Skin of body (tissue), 3 donors: ENCODE measurements at places on chromosomes 5 and 9. TPM values are rescaled to one million over a fixed set of nuclear protein-coding genes. Genes with fewer than 3 reads are reported as not detected.

Gene LCN15
- total RNA-seq: not detected

DNA sequence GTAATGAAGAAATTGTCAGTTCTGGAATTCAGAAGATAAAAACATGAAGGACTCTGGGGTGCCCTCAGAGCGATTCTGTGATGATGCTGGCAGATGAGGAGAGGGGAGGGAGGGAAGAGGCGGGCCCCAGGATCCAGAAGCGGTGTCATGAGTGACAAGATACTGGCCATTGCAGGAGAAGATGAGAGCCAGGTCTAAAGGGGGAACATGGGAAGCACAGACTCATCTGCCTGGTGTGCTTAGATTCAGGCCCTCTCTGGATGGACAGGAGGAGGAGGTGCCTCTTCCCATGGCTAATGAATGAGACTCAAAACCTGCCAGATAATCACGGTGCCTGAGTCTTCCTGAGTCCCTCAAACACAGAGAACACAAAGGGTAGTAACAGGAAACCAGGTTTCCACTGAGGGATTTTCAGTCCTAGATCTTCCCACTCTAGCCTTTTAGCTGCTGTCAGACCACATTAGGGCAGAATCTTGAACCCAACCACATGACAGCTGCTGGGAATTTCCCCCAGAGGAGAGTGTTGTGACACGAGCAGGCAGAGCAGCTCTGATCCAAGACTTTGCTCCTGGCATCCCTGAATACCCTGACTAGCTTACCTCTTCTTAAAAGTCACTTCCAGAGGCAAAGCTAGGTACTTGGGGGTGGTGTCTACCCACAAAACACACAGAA lies 28.2 kb upstream of the HSPA9 start:
- no peak for DNase-seq

GRCh38 chr9:125989524-125990180 lies 242.5 kb downstream of the PBX3 start:
- DNase-seq: no peak

GRCh38 chr9:124452326-124452725 lies 2.1 kb downstream of the ADGRD2 start:
- DNase-seq: no peak

Gene SHB
- total RNA-seq: 10.9 TPM

DNA sequence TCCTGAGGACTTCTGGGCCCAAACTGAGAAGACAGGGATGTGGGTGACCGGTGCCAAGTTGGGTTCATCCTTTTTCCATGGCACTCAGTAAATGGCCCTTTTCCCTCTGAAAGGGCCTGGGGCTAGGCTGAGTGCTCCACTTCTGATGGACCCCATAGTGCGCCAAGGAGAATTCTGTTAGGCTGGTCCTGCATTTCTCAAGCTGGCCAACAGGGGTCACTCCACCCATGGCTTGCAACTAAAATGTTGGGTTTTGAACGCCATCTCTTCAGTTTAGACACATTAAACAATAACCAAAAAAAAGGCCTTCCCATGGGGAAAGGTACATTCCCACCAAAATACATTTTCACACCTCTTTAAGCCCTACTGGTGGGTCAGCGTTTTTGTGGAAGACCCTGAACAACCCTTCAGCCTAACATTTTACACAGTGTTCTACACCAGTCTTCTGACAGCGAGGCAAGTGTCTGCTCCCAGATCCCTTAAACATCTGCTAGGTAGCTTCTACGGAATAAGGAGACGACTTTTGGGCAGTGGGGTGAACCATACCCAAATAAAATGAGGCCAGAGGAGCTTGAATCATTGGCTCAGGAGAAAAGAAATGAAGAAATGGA lies 27.3 kb downstream of the CNTFR start:
- DNase-seq: no peak

DNA sequence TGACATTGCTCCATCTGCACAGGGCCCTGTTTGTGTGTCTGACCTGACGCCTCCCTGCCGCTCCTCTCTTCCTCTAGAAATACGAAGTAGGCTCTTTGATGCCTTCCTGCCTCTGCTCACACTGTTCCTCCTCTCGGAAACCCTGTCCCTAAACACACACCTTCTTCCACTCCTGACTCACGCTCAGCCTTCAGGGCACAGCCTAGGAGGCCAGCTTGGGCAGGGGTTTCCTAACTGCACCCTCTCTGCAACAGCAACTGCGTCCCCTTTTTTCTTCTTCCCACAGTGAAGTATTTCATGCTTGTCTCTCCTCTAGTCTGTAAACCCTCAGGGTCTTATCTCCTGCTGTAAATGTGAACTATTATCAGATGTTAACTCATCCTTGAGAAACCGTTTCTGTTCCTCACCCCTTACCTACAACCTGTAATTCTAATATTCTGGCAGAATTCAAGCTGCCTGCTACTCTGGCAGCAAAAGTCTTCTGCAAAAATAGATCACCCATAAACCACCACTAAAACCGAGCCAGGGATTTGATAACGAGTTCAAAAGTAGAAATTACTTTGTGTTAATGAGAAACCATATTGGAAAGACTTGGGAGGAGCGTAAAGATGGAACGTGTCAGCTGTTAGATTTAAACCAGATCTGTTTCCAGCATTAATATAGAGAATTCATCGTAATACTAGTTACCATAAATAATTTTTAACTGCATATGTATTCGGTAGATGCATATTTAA lies 100.2 kb downstream of the DAPK1 start:
- DNase-seq: no peak

DNA sequence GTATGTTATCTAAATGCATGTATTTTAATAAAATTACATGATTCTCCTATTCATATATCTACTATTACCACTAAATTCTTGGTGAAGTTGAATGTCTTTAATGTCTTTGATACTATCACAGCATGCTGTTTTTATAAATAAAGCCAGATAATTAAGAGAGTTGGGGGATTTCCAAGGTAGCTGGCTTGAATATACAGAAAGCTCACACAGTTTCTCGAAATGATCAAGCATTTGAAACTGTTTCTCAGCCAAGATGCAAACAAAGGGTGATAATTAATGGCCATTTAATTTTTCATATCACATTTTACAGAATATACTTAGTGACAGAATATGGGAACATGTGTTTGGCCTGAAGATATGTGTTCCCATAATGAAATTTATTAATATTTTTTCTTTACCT lies 145.6 kb upstream of the CDH12 start:
- no peak for DNase-seq

- DNase-seq: no peak
Measured at GRCh38 chr5:153968761-153969562, 69.7 kb downstream of the FAM114A2 start.

DNA sequence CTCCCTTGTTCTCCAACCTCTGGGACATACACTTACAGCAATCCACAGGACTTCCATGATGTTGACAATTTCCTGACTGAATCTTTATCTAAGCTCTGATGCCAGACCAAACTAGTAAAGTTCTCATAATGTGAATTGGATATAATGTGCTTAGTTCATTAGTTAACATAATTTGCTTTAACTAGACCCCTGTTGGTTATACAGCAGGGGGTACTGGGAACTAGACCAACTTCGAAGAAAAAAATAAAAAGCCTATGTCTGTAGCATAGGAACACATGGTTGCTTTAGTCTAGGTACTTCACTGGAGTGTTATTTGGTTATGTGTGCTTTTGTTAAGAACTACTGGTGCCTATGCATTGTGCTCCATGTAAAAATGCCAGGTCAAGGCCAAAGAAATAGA lies 173.8 kb downstream of the ADAMTS6 start:
- DNase-seq: no peak

DNA sequence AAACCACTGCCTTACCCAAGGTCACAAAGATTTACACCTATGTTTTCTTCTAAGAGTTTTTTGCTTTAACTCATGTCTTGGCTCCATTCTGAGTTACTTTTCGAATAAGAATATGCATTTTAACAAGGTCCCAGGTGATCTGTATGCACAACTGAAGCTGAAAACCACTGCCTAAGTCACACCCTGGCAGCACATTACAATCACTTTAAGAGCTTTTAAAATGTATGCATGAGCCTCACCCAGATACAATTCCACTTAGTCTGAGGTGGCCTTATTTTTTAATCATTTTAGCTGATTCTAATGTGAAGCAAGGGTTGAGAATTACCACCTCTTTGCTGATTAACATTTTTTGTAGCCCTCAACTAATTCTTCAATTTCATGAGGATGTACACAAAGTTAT lies 29.5 kb downstream of the IDNK start:
- DNase-seq: no peak

Gene PTGR1
- total RNA-seq: 40.2 TPM

- DNase-seq: peak; percentile 41
Measured at GRCh38 chr5:33267801-33268200, 173.0 kb upstream of the TARS1 start.

Gene PCA3
- 0.20 TPM for total RNA-seq

Gene PRDM9
- total RNA-seq: not detected

Gene SPATA31E1
- total RNA-seq: not detected

DNA sequence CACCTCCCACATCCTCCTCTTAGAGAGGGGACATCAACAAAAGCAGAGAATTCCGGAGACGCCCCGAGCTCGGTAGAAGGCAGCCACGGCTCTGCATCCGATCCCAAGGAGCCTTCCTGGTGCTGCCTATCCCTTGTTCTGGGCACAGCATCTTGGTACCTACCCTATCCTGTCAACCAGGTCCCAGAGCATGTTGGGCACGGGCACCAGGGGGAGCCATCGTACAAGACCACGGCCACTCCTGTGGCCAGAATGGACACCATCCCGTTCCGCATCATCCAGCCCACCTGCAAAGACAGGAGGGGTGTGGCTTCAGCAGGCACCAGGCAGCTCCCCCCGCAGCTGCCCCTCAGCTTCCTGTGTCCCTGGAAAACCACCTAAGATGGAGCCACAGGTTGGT lies 62.7 kb upstream of the ZNF354A start:
- no peak for DNase-seq

DNA sequence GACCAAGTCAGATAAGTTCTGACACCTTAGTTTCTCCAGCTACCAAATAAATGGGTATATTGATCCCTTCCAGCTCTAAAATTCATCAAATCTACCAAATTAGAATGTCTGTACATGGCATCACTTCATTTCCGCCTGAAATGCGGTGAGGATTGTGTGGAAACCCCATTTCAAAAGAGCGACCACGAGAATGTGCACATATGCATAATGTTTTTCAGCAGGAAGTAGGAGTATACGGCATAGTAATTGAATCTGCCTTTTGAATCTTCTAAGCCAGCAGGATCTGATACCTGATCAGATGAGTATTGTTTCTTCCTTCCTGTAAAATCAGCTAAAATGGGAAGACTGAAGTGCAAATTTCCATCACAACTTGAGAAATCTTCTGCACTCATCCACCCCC lies 418.6 kb downstream of the TMEM38B start:
- no peak for DNase-seq

Gene PCDHGB1
- 2.6 TPM for total RNA-seq

GRCh38 chr9:80492221-80492620 lies 920.5 kb downstream of the TLE4 start:
- DNase-seq: no peak

GRCh38 chr5:178602752-178603151 lies 12.6 kb upstream of the COL23A1 start:
- DNase-seq: no peak

GRCh38 chr5:149485655-149486615 lies 65.3 kb downstream of the CSNK1A1 start:
- peak; percentile 93 for DNase-seq

- no peak for DNase-seq
Measured at GRCh38 chr9:96519095-96519494, 69.1 kb downstream of the HABP4 start.

Gene IL7R
- 2.0 TPM for total RNA-seq

DNA sequence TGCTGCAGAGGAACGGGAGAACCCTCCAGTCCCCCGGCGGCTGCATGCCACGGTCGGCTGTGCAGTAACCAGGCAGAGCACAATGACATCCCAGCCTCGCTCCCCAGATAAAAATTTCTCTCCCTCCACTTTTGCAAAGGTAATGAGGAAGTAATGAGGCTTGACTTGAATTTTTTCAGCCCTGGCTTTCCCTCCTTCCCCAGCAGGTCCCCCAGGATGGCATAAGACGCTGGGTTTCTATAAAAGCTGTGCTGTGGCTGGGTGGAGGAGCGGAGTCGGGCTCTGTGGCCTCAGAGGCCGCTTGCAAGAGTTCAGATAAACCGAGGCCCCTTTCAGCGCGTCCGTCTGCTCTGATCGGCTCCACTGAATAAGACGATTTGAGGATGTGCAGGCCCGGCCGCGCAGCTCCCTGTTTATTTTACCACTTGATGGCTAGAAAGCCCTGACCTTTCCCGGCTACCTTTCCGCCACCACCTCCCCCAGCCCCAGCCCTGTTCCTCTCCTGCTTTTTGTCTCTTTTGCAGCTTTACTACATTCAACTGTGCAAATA lies 351.9 kb upstream of the IRX2 start:
- DNase-seq: no peak

- DNase-seq: peak; percentile 66
Measured at GRCh38 chr9:112841261-112841660, 49.4 kb downstream of the SLC46A2 start.

GRCh38 chr9:16029046-16029615 lies 476.3 kb downstream of the CCDC171 start:
- no peak for DNase-seq

DNA sequence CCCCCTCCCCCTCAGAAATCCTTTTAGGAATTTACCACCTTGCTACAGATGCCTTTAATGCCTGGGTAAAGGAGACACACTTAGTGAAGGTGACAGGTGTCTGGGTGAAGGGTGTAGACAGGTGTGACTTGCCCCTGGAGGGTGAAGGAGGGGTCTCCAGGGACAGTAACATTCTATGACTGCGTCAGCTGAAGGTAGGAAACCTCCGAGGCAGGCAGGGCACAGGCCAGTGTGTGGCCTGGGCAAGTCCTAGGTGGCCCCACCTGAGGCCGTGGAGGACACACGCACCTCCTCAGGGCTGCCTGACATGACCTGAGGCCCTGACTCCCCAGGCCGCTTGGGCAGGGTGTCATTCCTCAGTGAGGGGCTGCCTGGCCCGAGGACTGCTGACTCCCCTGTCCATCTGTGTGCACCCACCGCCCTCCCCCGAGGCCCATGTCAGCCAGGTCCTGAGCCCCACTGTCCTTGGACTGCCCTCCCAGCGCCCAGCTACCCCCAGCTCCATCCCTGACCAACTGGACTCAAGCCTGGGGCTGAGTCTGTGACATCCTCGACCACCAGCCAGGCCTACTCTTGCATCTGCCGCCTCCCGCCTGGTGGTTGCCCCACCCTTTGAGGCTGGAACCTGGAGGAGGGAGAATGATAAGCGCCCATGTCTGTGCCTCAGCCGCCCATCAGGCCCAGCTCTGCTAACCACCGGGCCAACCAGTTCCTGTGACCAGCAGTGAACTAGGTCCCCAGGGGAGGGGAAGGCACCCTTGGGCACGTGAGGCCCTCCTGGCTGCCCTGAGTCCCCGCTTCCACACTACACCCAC lies 18.4 kb downstream of the CARD19 start:
- no peak for DNase-seq
